DMS79 (cell line): ENCODE measurements at places on chromosomes 1 and 21.

- DNase-seq = no peak
Measured at GRCh38 chr1:158013840-158014730, 20.6 kb downstream of the KIRREL1 start.

DNA sequence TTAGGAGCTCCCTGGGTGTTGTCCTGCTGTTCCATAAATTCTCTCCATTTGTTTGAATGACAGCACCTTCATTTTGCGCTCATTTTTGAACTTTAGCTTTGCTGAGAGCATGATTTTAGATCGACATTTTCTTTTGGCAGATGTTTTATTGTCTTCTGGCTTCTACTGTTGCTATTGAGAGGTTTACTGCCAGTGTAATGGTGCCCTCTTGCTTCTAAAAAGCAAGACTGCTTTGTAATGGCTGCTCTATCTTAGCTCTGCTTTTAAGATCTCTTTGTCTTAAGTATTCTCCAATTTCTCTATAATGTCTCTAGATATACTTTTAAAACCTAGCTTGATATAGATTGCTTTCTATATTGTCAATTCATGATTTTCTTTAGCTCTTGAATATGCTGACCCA is 27.8 kb downstream of the THEM4 start:
- no peak for DNase-seq

- no peak for DNase-seq
Measured at GRCh38 chr1:32636914-32637645, 13.3 kb downstream of the ZBTB8OS start.

DNA sequence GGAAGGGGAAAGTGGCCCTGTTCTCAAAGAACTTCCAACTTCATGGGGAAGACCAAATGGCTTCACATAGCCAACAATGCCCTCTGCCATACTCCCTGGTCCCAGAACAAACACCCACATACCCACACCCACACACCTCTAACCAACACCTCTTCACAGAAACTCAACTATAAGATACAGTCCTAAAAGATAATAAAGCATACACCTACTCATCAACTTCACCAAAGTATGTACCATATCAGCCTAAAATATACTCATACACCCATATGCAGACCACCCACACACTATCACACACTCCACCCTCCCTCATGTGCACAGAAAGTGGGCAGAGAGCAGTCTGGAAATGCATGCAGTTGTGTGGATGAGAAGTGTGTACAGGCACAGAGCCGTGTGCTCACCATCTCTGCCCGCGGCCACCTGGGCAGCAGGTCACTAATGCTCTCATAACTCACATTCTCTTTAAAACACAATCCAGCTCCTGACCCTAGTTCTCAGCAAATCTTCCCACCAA is 27.7 kb downstream of the IQGAP3 start:
- no peak for DNase-seq

GRCh38 chr1:8122160-8122476 is 96.0 kb upstream of the ERRFI1 start:
- DNase-seq = no peak

DNA sequence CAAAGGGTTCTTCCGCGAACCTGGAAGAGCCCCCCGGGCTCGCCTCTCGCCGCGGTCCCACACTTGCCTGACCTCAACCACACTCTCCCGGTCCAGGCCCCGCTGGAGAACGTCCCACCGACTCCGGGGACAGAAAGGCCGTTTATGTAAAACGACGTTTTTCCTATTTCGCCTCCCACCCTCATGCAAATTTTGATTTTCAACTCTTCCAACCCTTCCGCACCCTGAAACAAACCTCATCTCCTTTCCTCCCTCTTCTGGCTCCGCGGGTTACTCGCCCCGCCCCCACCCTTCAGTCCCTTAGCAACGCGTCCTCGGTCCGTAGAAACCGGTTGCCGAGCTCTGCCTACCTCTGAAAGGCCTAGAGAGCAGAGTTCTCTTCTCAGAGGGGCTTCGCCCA is at the start of gene C1orf141:
Gene C1orf141, minus strand, starts transcription at position 276 of the 400 bp plus-strand sequence. CDS start 7,730 bp downstream, outside the sequence.
- no peak for DNase-seq

DNA sequence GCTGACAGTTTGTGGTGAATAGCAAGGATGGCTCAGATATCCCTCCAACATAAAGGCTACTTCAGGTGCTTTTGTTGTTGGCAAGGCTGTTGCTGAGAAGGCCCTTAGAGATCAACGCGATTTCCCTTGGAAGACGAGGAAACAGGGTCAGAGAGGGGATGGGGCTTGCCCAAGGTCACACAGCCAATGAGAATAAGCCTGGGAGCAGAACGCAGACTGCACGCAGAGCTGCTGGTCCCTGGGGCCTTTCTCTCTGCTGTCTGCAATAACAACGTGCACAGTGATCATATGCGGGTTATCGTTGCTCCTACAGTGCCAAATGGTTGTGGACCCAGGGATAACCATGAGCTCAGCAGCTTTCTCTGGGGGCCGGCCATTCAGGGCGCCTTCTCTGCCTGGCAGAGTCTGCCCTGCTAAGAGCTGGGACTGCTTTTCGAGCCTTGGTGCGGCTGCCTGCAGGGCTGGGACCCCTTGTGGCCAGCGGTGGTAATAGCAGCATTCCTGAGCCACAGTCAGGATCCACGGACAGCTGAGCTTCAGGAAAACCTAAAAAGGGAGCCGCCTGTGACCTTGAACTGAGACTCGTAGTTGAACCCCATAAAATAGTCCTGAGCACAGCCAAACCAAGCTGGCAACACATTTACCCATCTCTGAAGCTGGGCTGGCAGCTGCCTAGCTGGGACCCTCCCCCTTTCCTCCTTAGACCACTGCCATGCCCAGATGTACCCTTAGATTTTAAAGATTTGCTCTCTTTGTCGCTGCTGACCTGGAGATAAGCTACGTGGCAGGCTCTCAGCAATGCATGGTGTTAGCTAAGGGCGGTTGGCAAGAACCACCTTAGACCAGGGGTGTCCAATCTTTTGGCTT is 39.8 kb downstream of the HTR6 start:
- peak; percentile 24 for DNase-seq
